ENCODE measurements at places on chromosomes 7 and 10. TPM values are rescaled to one million over a fixed set of nuclear protein-coding genes. Genes with fewer than 3 reads are reported as not detected.

The GIMAP4 gene
- total RNA-seq: not detected

The HSPB1 gene
- 164 TPM for total RNA-seq

The KCNH2 gene
- total RNA-seq: 0.13 TPM

The LEP gene
- under 0.01 TPM for total RNA-seq

The CPED1 gene
- total RNA-seq: 0.26 TPM

The GPR158 gene
- not detected for total RNA-seq

The FAM107B gene
- 18.8 TPM for total RNA-seq

The KIFBP gene
- 11.8 TPM for total RNA-seq

All from bronchial epithelial cell (primary cell).